ENCODE measurements at places on chromosomes 3 and 15.

DNA sequence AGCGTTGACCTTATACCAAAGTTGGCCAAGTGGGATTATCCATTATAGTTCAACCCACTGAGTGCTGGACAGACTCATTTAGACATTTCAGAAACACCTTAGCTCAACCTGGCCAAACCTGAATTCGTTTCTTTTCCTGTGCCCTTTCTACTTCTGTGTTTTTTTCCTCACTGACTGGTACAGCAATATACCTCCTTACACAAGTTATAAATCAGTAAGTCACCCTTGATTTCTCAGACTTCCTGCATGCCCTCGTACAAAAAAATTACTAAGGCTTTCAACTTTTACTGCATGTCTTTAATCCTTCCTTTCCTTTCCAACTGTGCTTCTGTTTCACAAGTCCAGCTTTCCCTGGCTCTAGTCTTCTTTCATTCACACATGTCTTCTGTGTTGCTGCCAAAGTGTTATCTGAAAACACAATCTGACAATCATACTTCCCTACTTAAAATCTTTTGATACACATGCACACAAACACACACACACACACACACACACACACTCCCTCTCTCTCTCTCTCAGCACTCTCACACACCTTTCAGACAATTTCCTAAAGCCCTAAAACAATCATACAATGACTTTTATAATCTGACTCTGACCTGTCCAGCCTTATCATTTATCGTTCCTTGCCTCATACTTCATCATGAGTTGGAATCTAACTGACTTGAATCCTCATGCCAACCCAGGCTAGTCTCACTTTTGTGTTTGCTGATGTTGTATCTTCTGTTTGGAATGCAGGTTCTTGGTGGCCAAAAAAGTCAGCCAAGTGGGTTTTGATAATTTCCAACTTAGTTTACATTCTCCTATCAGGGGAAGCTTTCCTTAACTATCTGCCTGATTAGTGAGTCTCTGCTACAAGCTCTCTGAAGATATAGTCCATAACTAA, 436.4 kb downstream of the NAALADL2 start:
- DNase-seq = no peak

GRCh38 chr3:55085231-55085630, 157.4 kb upstream of the LRTM1 start:
- DNase-seq = no peak

DNA sequence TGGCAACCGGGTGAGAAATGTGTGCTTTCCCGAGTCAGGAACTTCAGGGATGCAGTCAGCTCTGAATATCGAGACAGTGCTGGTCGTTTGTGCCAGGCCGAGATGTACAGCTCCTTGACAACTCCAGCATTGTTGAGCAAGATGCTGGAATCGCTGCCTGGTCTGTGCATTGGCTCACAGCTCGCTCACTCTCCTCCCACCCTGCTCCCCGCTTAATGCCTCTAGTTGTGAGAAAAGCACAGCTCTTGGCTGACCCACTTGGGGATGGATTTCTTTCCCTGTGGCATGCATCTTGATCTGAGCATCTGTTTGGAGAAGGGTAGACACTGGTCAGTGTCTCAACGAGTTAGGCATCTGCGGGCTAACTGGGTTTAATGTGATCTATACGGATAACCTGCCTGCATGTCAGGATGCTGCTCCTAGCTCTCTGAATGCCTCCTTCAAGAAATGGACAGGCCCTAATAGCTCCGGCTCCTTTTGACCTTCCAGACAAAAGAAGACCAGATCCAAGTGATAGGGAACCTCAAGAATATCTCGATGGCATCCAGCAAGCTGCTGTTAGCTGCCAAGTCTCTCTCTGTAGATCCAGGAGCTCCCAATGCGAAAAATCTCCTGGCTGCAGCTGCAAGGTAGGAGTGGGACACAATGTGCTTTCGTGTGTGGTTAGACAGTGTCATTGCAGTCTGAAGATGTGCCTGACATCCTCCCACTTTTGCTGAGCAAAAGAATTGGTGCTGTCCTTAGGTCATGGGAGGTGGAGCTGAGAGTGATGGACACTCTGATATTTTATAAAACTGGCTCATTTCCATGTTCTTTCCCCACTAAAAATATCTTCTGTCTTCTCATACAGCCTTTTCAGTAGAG, 302.2 kb upstream of the TPM1 start:
- no peak for DNase-seq

DNA sequence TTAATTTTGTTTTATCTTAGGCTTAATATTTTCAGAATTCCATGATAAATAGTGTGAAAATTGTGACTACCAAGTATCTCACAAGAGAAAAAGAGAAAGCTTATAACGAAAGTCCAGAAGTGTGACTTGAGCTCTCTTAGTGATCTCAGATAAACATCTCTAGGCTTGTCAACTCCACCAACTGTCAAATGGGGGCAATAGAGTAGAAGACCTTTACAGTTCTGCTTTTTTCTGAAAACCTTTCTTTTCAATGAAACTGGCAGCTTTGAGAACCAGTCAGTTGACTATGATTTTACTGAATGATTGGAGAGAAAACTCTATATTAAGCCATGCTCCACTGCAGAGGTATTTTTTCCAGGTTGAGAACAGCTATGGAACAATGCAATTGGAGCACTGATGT, 119.2 kb upstream of the TP63 start:
- DNase-seq = no peak

DNA sequence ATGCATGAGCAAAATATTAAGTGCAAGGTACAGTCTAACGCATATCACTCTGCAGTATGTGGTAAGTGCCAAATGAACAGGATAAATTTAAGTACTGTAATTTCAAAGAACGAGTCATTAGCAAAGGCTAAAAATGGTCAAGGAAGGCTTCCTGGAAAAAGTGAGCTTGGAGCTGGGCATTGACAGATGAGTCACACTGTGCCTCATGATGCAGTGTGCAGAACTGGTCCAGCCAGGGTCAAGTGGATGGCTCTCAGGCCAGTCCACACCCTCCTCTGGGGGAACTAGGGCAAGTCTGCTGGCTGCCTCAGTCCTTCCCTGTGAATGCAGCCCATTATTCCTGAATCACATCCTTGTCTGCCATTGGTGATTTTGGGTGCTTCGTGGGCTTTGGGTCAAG, 76.3 kb downstream of the CACNA1D start:
- no peak for DNase-seq

DNA sequence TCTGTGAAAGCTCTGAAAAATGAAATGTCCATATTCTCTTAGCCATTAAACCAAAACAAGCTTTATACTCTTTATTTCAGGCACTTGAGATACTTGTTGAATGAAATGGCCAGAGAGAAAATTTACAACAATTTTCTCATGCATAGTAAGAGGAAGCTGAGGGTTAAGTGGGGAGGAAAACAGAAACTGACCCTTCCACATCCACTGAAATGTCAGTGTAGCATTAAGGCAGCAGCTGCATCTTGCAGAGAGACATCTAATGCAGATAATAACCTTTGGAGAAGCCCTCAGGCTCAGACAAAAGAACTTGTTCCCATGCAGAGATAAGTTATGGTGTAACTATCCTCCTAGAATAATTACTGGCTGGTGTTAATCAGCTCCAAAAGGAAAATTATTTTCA, 34.0 kb downstream of the ZDHHC23 start:
- DNase-seq = no peak

DNA sequence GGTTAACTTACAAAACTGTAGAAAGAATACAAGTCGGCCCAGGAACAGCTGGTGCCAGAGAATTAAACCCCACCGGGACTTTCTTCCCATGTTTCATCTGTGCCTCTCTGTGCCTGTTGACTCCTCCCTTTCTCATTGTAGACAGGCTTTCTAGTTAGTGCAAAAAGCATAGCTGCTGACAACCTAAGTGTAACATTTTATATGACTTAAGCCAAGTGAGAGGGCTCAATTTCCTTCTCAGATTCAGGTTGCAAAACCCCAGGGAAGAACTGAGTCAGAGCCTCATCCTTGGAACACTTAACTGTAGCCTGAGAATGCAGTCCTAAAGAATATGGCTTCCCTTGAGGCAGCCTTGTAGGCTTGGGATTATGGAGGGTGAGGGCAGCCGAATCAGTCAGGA, 302.5 kb upstream of the AZI2 start:
- no peak for DNase-seq

GRCh38 chr3:98359993-98360675, 6.5 kb downstream of the OR5K4 start:
- no peak for DNase-seq

- DNase-seq = no peak
Observed at GRCh38 chr15:98794748-98795147, 146.4 kb downstream of the IGF1R start.

DNA sequence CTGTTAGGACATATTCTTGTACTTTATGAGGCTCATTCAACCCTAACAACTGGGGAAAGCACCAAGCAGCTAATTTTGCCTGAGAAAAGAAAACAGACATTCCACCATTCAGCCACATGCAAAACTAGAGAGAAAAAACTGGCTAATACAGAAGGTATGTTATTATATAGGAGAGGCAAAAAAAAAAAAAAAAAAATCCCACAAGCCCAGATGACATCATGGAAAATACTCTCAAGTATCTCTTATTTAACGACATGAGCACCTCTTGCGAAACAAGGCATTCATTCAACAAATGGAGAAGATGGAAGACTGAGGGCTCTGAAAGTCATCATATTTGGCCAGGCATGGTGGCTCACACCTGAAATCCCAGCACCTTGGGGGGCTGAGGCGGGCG, 61.5 kb downstream of the PRICKLE2 start:
- DNase-seq = no peak

DNA sequence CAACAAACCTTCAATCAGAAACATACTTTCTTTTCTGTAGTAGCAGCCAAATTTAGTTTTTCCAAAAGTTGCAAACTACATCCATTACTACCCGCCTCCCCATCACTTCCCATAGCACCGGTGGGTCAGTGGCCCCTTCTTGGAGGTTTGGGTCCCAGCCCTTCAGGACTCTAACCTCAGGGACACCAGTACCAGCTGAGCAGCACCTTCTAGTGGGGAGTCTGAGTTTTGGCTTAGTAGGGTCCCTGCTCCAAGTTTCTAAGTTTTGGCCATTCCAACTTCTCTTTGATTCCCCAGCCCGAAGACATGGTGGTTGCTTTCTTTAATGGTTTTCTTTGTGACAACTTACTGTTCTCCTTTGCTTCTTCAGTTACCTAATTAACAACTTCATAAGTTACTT, 160.6 kb downstream of the ECT2 start:
- no peak for DNase-seq

DNA sequence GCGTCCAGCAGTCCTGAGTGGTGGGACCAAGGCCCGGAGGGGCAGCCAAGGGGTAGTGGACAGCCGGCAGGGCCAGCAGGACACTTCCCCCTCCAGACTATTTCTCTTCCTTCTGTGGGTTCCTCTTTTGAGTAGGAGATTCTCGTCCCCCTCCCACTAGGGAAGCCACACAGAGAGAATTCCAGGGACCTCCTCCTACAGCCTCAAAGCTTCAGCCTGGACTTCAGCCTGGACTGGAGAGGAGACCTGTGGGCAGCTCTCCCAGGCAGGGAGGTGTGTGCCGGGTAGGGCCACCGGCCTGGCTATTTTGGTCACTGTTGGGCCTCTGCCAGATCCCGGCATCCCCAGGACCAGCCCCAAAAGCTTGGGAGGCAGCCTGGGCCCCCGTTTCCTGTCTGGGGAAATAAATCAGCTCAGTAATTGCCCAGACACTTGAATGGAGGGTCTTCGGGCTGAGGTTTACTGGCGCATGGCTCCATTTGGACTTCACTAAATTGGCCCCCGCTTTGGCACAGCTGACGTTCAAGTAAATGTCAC, 1.3 kb downstream of the SLC6A6 start:
- DNase-seq = no peak

DNA sequence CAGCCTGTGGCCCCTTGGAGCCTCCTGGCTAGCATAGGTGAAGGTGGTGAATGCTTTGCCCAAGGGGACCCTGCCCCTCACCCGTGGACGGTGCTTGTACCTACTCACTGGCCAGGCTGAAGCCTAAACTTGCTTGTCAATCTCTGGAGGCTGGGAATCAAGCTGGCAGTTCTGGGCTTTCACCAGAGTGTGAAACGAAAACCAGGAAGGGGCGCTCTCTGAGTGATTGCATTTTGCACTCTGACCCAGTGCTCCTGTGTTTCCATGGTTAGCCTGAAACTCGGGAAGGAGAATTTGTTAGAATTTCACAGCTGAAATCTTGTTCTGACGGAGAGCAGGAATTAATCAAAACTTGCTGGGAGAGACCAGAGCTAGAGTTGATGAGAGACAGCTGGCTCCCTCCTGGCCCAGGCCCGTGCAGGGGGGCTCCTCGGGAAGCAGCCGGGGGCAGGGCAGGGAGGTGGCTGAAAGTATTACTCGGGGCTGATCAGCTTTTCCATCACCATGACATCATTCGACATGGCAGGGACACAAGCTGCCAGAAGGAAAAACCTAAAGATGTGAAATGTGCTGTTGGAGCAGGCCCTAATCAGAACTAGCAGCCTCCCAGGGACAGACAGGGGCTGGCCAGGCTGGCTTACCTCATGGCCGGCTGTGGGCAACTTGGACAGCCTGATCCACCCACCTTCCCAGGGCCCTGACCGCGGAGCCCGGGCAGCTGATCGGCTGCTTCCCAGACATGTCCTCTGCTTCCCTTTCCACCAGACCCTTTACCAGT, 323.6 kb upstream of the CTDSPL start:
- DNase-seq = no peak

GRCh38 chr15:84967380-84967779, 14.3 kb upstream of the PDE8A start:
- DNase-seq = no peak

GRCh38 chr3:112634786-112635541, 6.0 kb downstream of the CCDC80 start:
- DNase-seq = no peak

GRCh38 chr15:63953524-63953923, 92.8 kb downstream of the DAPK2 start:
- no peak for DNase-seq

DNA sequence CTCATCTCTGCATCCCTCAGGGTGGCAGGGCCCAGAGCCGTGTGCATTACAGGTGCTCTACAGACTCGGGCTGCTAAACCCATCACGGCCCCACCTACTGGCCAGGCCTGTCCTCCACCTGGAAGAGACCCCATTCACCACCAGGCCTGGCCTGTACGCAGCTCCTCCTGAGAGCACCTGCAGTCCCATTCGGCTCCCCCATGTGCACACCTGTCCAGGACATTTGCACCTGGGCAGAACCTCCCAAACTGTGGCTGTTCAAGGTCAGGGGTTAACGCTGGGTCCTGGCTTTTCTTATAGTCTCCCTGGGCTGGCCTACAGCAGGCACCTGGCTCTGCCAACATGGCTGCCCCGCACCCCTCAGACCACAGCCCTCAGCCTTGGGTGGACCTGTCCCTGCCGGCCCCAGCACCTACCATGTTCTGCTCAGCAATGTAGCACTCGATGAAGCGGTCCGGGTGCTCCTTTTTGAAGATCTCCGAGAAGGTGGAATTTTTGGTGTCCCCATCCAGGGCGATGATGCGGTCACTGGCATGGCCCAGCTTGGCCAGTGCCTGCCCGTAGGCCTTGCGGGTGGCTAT, 25.7 kb downstream of the TKT start:
- no peak for DNase-seq

- DNase-seq = no peak
Observed at GRCh38 chr3:188082031-188082430, 71.9 kb upstream of the LPP start.
